Amniotic epithelial cell (primary cell): ENCODE measurements at places on chromosomes 3 and 15.

- no peak for DNase-seq
Measured at GRCh38 chr15:32899126-32899596, 181.4 kb downstream of the GREM1 start.

DNA sequence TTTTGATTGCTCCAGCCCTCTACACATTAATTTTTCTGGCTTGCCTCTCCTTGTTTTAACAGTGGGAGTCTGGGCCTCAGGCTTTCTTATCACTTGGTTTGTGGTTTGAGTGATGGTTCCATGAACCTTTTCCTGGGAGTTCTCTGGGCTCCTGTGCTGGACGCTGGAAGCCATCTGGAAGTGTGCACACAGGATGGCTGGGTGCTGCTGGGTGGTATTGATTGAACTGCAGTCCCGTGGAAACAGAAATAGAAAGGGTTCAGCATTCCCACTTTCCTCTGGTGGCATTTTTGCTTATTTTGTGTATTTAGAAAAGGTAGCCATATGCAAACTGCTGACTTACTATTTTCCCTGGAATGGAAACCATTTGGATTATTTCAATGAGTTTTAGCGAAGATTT lies 25.6 kb downstream of the MITF start:
- peak; percentile 81 for DNase-seq

DNA sequence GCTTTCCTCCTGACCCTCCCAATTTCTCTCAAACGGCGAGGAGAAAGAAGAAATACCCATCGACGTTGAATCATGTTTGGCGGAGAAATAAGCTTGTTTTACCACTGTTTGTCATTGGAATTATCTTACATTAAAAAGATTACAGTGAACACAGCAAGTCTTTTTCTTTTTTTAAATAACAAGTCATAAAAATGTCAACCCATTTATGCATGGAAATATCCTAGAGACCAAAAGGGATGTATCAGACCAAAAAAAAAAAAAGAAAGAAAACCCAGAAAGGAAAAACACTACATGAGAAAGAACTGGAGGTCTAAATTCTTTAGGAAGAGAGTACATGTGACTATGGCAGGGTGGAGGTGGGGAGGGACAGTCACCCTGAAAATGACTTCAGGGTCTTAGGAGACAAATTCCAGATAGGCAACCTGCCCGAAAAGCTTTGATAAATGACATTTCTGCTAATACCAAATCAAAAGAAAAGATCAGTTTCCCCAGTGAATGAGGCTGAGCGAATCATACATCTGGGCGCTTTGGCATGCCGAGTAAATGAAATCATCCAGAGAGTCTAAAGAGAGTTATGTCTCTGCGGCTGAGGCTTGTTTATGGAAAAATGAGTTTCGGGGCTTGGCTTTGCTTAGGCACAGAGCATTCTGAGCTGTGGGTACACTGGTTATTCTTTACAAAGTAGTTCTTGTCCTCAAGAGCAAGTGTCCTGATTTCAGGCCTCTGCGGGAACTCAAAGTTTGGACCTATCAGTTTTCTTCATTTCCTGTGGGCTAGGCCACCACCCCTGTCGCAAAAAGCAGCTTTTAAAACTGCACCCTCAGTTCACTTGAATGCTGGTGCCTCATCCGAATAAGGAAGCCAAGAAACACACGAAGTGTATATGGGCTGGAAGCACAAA lies 110.1 kb upstream of the TGFBR2 start:
- DNase-seq = peak; percentile 92

- no peak for DNase-seq
Measured at GRCh38 chr3:130841357-130841756, 52.5 kb upstream of the ATP2C1 start.

GRCh38 chr15:85379403-85380131 lies 836 bp upstream of the AKAP13 start:
- DNase-seq = no peak

DNA sequence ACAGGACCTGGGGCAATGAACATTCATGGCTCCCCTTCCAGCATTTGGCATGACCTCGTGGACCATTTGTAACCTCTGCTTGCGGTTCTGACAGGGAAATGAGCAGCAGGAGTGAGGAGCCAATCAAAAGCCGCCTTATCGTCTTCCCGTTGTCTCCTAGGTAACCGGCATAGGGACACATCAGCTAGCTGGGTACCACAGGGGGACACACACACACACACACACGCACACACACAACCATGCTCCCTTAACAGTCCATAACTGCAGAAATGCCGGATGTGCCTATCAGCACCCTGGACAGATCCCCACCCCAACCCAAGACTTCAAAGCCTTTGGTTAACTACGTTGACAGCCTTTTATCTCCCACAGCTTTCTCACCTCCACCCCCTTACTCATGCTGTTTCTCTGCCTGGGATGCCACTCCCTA lies 53.4 kb upstream of the CCDC174 start:
- peak; percentile 51 for DNase-seq

- no peak for DNase-seq
Measured at GRCh38 chr3:118089563-118089962, 945.1 kb downstream of the IGSF11 start.

- no peak for DNase-seq
Measured at GRCh38 chr15:70853973-70854665, at the start of gene LARP6. Gene LARP6 (minus strand): TSS chr15:70854157. CDS start chr15:70854088, 69 bp downstream.
